Left forelimb (tissue), 1 donor: ENCODE measurements at places on chromosomes 13 and 19.

DNA sequence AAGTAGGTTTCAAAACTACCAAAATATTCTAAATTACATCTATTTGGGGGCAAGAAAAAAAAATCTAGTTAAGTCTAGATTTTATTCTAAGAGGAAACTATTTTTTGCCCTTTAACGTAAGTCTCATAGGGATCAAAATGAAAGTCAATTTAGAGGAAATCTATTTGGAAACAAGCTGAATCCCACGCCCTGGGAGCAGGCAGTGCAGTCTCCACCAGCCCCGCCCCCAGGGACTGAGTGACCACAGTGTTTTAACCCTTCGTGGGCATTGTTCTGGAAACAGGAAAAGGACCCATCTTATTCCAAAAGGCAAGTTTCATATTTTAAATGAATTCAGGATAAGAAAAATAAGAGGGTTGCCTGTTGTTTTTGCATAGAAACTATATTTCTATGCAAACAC, 209.7 kb downstream of the SPRY2 start:
- no peak for DNase-seq

DNA sequence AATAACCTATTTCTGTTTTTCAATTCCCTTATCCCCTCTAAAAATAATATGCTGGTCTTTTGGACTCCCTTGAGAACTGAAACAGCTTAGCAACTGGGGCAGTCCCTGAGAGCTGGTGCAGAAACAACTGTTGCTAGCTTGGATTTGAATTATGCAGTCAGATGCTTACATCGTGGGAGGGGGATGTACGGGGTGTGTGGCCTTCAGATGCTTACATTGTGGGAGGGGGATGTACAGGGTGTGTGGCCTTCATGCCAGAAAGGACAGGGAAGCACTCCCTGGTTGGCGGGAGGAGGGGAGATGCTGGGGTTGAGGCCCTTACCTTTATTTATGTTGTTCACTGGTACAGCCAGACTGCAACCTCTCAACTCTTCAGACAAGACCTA, 25.6 kb downstream of the LRCH1 start:
- no peak for DNase-seq

DNA sequence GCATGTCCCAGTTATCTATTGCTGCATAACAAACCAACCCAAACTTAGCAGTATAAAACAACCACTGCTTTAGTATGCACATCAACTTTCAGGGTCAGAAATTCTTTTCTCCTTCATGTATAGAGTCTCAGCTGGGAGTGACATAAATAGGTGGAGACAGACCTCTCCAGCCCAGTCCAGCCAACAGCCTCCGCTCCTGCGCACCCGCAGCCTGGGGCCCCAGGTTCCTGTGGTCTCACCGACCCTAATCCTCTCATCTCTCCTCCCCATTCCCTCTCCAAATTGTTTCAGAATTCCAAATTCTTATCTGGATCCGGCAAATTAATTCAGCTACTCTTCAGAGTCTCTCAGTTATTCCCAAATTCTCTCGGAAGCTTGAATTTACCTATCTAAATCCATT, 522 bp upstream of the ATP12A start:
- peak; percentile 5 for DNase-seq

DNA sequence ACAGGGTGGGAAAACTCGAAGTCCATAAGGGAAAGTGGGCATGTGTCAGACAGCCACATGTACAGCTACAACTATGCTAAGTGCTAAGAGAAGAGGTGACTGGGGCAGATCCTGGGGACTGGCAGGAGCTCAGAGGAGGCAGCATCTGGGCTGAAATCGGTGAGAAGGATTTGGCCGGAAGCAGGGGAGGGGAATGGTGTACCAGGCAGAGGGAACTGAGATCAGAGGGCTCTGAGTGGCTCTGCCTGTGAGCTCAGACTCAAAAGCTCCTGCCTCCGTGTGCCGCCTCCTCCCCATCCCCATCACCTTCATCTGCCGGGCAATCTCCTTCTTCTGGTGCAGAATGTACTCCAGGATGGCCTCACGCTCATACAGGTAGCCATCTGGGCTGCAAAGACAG, 21.8 kb downstream of the NOSIP start:
- no peak for DNase-seq

DNA sequence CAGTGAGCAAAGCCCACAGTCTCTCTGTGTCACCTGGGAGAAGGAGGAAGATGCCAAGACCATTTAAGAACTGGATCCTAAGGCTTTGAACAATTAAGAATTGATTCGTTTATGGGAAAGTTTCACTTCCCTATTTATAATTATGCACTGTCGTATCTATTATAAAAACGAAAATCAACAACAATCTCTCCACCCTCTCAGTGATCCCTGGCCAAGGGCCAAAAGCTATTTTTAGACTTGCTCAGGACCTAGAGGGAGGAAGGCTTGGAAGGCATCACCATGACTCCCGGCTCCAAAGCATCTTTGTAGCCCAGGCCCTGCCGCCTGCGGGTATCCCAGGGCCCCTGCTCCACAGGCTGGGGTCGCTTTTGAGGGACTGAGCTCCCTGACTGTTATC, 1.3 kb downstream of the RHPN2 start:
- peak; percentile 67 for DNase-seq

GRCh38 chr19:51771376-51772130, 10.6 kb downstream of the FPR2 start:
- DNase-seq = no peak

DNA sequence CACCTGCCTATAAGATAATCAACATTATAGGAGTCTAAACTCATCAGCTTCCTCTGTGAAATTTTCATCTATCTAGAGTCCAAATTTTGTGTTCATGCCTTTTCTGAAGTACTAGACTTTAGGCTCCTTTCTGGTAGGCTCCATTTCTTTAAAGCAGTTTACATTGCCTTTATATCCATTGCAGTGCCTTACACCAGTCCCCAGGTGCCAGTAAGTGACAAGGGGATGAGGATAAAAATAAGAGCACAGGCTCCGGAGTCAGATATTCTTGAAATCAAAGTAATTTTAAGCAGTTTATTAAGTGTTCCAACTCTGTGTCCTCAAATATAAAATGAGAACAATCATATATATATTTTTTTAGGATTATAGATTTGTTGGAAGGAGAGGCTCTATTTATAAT, 10.6 kb upstream of the CYSLTR2 start:
- DNase-seq = no peak

GRCh38 chr19:54429545-54430227, 14.4 kb downstream of the TTYH1 start:
- DNase-seq = no peak

DNA sequence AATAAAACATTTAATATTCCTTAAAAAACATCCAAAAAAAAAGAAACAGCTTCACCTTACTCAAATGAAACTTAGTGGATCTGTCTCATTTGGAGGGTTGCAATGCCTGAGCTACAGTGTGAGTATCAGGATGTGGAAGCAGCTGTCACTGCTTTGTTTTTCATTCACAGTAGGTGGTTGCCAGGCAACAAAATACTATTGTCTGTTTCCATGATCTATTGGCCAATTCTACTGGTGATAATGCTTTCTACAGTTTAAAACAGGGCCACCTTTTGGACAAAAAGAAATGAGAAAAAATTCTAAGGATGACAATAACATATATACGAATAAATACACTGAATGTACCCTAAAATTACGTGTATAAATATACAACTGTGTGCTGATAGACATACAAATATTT, 3.0 kb downstream of the ENOX1 start:
- no peak for DNase-seq

DNA sequence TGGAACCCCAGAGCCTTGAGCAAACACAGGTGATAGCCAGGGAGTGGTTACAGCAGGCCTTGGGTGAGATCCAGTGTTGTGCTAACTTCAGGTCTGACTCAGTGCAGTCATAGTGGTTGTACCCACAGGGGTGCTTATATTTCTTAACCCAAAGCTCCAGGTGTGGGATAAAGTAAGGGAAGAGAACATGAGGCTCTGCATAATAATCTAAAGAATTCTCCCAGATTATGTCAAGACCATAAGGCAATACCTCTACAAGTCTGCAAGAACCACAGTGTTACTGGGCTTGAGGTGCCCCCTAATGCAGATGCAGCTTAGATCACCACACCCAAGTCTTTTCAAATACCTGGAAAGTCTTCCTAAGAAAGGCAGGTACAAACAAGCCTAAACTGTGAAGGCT, 485.4 kb downstream of the RFC3 start:
- no peak for DNase-seq

GRCh38 chr19:18204394-18205199, 755 bp upstream of the RAB3A start:
- no peak for DNase-seq

DNA sequence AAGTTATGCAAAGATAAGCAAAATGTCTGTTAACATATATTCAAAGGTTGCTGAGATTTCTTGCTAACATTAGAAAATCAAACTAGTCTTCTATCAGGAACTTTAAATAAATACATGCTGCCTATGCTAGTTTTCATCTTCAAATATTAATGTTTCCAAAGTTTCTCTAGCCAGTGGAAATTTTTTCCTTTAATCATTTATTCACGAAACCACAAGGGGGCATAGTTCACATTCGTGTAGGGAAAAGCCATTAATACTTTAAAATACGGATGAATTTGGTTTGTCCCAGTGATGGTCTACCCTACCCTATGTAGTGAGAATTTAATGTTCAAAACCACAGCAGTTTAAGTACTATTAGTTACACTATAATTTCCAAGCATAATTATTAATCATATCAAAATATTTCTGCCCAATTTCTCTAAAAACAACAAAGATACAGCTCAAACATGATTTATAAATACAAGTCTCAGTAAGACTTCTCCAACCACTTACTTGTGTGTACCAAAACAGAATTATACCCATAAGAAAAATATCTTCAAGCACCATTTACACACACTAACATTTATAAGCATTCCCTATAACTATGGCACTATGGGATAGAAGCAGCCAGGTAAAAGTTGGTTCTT, 16.2 kb downstream of the NUFIP1 start:
- DNase-seq = no peak

DNA sequence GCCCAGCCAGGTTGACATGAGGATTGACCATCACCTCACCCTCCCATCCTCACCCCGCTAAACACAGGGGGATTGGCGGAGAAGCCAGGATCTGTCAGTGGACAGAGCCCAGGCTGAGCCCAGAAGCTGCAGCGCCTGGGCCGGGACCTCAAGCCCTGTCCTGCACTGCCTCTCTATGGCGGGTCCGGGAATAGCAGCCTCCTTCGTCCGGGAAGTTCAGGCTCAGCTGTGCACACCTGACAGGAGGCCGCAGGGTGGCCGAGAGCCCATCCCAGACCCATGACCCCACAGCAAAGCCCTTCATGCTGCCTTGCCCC, 67.8 kb downstream of the SPACA7 start:
- DNase-seq = no peak
